NCI-H748 treated with DMSO at 0.1 percent for 48 hours (cell line): ENCODE measurements at places on chromosomes 5 and 9.

GRCh38 chr9:123940721-123941523 is 11.0 kb upstream of the DENND1A start:
- no peak for DNase-seq

- no peak for DNase-seq
These were observed 5.3 kb downstream of the TMEM174 start for GRCh38 chr5:73178265-73178664.

DNA sequence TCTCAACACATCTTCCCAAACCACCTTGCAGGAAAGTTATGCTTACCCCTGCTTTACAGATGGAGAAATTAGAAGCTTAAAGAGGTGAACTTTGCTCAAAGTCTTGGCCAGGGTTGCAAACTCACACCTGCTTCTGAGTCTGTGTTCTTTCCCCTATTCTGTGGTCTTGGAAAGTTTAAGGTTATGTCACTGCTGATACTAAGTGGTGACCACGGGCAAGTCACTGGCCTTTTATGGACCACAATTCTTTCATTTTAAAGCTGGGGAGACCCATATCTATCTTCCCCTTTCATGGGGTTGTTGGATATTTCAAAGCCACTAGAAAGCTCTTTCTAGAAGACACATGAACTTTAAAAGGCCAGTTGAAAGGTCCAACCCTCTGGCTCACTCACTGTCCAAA is 95.4 kb upstream of the KLF4 start:
- DNase-seq = no peak

- DNase-seq = no peak
These were observed 46.1 kb downstream of the TNFSF15 start for GRCh38 chr9:114759512-114760341.

GRCh38 chr9:74133921-74134320 is 363.2 kb upstream of the RORB start:
- no peak for DNase-seq

GRCh38 chr9:96062854-96063253 is 187.4 kb downstream of the ERCC6L2 start:
- DNase-seq = no peak

DNA sequence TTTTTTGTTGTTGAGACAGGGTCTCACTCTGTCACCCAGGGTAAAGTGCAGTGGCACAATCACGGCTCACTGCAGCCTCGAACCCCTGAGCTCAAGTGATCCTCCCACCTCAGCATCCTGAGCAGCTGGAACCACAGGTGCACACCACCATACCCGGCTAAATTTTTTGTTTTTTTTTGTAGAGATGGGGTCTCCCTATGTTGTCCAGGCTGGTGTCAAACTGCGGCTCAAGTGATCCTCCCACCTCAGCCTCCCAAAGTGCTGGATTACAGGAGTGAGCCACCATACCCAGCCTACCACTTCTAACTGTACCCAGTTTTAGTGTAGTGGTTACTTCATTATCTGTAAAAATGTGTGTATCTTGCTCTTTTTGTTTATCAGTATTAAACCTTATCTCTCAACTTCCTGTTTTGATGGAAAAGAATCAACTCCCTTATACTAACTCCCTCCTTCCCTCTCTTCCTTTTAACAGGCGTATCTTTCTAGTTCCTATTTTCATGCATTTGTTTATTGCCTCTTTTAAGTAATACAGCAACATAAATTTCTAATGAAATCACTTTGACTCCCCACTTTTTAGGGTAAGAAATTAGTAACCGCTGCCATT is 33.1 kb downstream of the GRAMD2B start:
- no peak for DNase-seq

DNA sequence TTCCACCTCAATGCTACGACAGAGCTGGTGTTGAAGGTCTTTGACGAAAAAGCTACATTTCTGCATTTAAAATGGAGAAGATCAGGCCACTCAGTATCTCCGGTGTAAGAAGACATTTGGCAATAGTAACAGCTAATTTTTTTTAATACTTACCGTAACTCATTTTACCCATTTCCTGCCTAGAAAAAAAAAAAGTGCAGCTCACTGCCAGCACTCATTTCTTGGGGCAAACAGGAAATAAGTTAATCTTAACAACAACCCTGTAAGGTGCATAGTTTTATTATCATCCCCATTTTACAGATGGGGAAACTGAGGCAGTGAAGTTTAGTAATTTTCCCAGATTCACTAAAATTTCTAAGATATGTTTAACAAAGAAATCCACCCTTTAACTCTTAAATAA is 27.4 kb upstream of the KCNMB1 start:
- DNase-seq = no peak

- no peak for DNase-seq
These were observed 130.2 kb downstream of the DNAH5 start for GRCh38 chr5:13814301-13814700.

DNA sequence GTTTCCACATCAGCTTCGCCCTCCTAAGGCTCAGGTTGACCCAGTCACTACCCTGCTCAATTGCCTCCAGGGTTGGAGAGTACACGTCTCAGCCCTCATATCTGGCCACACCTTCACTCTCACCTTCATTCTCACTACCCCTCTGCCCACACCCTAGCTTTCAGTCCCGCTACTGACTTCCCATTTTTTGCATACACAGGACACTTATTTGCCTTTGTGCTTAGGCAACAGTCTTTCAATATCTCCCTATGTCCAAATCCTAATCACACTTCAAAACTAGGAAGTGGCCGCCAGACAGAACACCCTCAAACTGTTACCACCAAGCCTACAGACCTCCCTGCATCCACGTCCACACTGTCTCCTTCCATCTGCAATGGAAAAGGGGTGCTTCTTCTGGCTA is 10.9 kb downstream of the MCTP1 start:
- DNase-seq = no peak

GRCh38 chr5:97979740-97980139 is 793.7 kb upstream of the RGMB start:
- DNase-seq = no peak

DNA sequence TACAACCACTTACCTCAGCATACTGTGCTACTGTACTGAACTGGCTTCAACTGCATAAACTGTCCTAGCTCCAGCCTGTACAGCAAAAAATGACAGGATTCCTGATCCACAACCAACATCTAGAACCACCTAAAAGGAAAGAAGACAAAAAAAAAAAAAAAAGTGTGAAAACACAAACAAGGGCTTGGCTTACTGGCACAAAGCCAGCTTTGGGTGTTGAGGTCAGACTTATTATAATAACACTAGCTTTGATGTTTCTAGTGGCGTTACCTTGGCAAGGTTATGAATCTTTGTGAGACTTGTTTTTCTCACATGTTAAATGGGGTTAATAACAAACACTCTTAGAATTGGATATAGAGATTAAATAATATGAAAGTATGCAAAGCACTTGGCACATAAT is 148.5 kb upstream of the PUM3 start:
- no peak for DNase-seq

GRCh38 chr9:13896047-13896446 is 417.9 kb downstream of the NFIB start:
- no peak for DNase-seq

GRCh38 chr9:21121079-21121478 is 20.6 kb downstream of the IFNW1 start:
- DNase-seq = no peak

GRCh38 chr5:40383749-40384651 is 295.7 kb upstream of the PTGER4 start:
- no peak for DNase-seq

GRCh38 chr9:124849801-124850200 is 3.5 kb upstream of the WDR38 start:
- no peak for DNase-seq

DNA sequence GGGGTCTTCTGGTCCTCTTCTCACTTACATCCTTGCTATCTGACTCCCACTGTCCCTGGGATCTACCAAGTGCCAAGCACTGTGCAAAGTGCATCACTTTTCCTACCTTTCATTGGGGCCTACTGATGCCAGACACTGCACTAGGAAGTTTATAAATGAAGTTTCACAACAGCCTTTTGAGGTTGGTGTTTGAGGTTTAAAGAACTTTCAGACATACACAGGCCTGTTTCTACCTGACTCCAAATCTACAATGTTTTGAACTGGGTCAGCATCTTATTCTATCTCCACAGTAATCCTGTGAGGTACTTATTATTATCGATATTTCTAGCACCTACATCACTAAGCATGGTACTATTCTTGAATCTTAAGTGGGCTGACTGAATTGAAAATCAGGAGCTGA is 227.7 kb downstream of the ZSWIM6 start:
- no peak for DNase-seq

DNA sequence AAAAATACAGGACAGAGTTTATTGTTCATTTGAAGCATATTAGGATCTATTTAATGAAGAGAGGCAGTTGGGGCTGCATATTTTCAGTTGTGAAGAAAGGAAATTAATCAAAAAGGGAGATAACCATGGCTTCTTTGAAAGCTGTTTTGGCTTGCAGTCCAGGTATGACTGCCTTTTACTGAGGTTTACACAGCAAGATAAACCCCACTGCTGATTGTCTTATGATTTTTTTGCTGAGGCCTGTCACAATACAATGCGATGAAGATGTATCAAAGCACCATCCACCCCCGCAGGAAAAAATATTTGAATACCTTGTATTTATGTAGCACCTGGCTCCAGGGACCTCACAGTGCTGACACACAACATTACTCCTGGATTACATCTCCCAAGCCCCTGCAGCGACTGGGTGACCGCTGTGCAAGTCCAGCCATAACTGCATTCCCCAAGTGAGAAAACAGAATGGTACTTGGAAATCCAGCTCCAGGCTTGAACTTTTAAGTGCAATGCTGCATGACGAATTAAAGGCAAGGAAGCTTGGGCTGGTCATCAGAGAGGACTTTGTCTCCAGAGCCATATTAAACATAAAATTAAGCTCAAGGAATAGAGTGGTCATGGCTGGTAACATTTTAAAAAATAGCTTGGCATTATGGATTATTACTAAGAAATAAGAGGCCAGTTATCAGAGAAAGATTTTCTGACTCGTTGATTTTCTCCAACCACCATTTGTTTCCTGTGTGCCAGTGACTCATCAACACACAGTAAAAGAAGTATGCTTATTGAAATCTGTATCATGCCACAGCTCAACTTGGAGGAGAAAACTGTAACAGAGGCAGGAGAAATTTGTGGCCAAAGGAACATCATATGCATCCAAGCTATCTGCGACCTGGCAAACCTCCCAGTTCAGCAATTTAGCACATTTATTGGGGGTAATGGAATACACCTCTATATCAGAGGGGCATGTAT is 374.2 kb downstream of the MAN2A1 start:
- no peak for DNase-seq

DNA sequence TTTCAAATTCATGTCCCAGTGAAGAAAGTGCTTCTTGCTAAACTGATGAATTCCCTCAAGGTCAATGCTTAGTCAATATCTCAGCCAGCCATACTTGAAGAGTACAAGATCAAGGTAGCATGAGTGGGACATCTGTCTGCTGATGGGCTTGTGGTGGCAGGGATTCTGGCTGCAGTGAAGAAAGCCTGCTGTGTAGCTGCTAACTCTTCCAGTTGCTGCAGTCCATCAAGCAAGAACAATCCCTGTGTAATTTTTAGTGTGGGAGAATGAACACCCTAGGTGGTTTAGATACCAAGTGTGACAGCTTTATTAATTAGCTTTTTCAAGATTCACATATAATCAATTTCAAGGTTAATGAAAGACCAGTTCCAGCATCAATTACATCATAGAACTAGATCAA is 443.9 kb downstream of the TAF11L14 start:
- DNase-seq = no peak

- DNase-seq = no peak
These were observed 3.2 kb downstream of the NKD2 start for GRCh38 chr5:1011741-1012312.

GRCh38 chr5:43839218-43839617 is 236.2 kb downstream of the NNT start:
- no peak for DNase-seq

- no peak for DNase-seq
These were observed 561.1 kb downstream of the RAB3C start for GRCh38 chr5:59143926-59144333.

GRCh38 chr5:159929176-159929575 is 12.9 kb downstream of the ADRA1B start:
- DNase-seq = no peak

- DNase-seq = no peak
These were observed 702 bp upstream of the PRELID2 start for GRCh38 chr5:145835848-145836239.

GRCh38 chr9:38441347-38442085 is 17.3 kb upstream of the IGFBPL1 start:
- no peak for DNase-seq

- DNase-seq = no peak
These were observed 569.6 kb upstream of the BRINP1 start for GRCh38 chr9:119938871-119939270.

- no peak for DNase-seq
These were observed 47.4 kb downstream of the ANKRD33B start for GRCh38 chr5:10611290-10611689.
